ENCODE measurements at places on chromosomes 6 and 20.

DNA sequence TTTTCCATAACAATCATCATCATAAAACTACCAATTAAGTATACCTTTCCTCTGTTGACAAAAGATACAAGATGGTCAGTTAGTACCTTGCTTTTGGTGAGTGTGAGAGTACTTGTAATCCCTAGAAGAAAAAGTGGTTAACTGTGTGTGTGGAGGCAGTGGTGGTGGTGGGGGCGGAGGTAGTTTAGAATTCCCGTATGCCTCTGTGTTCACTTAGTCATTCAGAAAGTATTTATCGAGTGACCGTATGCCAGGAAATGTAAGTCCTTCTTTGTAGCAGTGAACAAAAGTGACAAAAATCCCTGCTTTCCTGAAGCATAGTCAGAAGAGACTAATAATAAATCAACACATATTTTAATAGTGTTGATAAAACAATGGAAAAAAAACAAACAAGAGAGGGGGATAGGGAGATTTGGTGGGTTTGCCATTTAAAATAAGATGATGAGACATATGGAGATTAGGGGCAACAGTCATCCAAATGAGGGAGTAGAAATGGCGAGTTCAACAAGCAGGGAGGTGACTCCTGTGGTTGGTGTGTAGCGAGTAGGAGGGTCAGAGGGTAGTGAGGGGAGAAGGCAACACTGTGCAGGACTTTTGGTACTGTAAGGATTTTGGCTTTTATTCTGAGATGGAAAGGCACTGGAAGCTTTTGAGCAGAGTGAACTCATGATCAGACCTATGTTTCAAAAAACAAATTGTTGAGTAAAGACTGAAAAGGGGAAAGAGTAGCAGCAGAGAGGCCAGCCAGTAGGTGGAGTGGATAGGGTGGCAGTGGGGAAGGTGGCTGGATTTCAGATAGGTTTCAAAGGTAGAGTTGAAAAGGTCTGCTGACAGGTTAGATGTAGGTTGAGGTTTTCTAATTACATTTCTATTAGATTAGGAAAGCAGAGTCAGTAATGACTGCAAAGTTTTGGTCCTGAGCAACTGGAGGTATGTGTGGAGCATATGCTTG, 40.3 kb upstream of the SIM1 start:
- no peak for DNase-seq

- DNase-seq, result no peak
These were observed 86.7 kb downstream of the TRERF1 start for GRCh38 chr6:42365021-42365420.

DNA sequence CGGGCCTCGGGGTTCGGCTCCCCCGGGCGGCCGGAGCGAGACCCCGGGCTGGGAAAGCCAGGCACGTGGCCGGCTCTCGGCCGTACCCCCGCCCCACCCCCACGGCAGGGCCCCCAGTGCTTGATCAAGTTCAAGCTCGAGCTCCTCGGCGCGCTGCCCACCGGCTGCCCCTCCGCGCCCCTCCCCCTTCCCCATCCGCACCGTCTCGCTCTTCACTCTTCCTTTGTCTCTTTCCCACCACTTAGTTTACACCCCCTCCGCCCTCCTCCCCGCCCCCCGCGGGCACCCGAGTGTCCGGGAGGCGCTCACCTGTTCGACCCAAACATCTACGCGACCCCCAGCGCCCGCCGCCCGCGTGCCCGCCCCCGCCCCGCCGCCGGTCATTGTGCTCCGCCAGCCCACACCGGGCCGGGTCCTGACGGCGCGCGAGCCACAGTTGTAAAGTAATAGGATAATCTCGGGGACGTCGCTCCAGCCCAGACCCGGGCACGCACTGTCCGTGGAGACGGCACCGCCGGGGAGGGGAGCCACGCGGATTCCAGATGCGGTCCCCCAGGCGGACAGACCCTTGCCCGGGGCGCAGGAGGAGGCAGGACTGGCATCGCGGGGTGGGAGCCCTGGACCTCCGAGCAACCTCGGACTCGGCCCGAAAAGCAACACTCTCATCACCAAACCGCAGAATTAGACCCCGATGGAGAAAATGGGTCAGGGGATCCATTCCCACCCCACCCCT, 100.7 kb downstream of the NOL4L start:
- DNase-seq, result no peak

DNA sequence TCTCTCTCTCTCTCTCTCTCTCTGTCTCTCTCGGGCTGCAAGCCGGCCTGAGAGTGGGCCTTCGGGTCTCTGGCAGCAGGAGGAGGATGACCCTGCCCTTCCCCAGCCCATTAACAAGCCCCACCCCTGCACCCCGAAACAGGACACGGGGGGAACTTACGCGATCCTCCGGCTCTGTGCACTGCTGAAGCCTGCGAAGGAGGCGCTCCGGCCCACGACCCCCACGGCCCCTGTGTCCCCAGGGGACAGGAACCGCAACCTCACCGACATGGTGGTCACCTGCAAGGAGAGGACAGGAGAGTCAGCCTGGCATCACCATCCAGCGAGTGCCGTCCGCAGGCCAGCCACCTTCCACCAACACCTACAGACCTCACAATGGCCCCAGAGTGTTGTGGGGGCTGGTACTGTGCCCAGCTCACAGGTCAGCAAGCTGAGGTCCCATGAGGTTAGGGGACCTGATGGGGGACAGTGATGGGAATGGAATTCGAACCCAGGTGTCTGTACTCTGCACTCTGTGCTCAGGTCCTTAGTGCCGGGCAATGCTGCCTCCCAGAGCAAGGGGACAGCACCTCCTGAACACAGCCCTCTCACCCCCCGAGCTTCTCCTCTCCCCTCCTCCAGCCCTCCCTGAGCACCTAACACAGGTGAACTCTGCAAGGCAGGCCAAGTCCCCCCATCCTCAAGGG, 60.6 kb downstream of the RIPOR3 start:
- no peak for DNase-seq

- no peak for DNase-seq
These were observed 34.2 kb upstream of the SUPT3H start for GRCh38 chr6:45411959-45412358.

DNA sequence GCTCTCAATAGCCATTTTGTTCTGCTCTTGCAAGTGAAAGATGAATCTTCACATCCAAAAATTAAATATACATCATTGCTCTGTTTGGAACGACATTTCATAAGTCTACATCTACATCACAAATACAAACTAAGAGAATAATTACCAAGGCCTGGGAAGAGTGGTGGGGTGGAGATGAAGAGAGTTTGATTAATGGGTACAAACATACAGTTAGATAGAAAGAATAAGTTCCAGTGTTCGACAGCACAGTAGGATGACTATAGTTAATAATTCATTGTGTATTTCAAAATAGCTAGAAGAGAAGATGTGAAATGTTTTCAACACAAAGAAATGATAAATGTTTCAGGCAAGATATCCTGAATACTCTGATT, 38.0 kb upstream of the CAP2 start:
- DNase-seq, result no peak

DNA sequence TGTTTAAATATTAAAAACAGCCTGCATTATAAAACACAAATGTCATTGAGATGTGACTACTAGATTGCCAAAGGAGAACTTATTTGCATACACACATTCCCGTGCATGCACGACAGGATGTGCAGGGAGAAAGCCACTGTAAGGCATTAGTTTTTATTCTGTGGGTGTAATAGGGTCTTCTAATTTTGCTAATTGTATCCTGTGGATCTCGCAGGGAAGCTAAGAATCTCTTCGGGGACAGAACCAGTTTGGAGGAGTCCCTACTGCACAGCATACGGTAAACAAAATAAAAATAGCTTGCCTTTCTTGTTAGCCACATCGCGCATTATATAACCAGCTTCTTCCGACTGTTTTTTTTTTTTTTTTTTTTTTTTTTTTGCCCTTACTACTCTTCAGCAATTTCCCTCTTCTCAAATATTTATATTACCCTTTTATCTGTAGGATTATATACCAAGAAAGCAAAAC, 2.0 kb downstream of the ATXN1 start:
- DNase-seq, result no peak

DNA sequence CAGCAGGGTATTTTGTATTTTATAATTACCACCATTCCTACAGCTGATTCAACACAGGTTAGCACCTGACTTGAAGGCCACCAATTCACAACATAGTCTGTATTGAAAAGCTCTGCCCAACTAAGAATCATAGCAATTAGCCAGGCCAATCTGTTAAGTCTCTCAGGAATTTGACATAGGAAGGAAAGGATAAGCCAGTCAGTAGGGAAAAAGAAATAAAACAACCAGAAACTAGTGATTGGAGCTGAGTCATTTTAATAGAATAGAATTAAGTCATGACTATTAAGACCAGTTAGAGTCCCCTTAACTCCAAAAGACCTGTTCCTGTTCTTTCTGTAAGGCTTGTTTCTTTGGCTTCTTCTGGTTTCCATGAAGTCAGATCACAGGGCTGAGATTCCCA, 8.1 kb downstream of the RANBP9 start:
- DNase-seq, result no peak

- no peak for DNase-seq
These were observed 55.9 kb upstream of the PSMF1 start for GRCh38 chr20:1062334-1063010.

DNA sequence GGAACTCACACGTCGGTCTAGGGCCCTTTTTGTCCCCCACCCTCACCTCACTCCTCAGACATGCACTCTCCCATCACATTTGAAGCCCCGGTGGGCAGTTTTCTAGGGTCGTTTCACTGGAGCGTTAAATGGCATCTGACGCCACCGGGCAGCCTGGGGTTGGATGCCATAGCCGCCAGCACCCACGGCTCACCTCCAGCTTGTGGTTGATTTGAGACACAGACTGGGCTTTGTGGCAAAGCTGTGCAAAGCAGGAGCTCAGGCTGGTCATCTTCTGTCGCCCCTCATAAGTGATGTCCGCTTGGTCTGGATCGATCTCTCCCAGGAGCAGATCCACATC, 530 bp downstream of the GOPC start:
- no peak for DNase-seq

- no peak for DNase-seq
These were observed 64.9 kb downstream of the LAMA4 start for GRCh38 chr6:112189494-112189893.

DNA sequence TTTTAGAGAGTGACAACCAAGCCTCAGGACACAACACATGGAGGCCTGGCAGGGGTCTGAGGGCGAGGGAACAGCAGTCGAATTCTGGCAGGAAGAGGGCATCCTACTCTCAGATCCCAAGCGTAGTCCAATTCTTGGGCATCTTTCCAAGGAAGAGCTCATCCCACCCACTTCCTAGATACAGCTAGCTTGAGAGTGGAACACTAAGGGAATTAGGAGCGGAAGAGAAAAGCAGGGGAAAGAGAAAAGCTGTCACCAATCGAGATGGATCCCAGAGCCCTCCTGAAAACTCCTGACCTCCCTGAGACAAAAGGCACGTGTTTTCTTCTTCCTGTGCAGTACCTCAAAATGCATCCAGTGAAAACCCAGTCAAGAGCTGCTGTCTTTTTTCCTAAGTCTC, 67.1 kb downstream of the GFOD1 start:
- no peak for DNase-seq

- DNase-seq, result no peak
These were observed 270.3 kb downstream of the SLC24A3 start for GRCh38 chr20:19482726-19483125.

DNA sequence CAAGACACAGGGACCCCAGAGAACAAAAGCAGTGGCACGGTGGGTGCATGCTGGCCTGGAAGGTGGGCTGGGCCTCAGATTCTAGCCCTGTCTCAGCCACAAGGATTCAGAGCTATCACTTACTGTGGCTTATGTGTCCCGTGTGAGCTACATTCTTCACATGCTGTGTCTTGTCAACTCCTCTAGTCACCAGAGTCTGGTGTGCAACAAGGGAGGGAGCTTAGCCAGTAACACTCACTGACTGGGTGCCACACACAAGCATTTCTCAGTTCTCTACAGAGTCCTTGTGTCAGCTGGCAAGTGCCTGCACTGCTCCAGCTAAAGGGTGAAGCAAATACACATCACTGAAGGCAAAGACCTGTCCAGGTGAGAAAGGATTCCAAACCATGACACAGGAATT, 186.9 kb upstream of the CDYL start:
- DNase-seq, result no peak

DNA sequence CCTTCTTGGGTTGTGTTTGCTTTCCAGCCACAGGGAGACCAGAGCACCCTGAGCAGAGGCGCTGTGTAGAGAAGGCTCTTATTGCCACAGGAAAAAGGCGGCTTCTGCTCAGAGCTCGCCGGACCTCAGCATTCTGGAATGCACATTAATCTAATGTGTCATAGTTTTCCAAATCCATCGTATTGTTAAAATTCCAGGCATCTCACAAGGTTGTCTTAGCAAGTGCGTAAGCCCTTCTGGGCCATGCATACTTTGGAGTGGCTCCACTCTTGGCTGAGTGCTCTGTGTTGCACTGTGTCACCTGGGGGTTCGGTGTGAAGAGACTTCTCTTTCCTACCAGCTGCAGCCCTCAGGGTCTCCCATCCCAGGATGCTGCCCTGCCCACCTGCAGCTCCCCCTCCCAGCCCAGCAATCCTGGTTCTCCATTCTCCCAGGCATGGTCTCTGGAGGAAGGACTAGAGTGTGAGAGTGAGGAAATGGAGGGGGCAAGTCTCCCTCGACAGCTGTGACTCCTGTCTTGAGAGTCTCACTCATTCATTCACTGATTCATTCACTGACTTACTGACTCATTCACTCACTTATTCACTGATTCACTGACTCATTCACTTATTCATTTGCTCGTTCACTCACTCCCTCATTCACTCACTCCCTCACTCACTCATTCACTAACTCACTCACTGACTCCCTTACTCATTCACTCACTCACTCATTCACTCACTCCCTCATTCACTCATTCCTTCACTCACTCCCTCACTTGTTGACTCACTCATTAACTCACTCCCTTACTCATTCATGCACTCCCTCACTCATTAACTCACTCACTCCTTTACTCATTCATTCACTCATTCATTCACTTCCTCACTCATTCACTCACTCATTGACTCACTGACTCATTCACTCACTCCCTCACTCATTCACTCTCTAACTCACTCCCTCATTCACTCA, 83.7 kb upstream of the MPC1 start:
- DNase-seq, result no peak

DNA sequence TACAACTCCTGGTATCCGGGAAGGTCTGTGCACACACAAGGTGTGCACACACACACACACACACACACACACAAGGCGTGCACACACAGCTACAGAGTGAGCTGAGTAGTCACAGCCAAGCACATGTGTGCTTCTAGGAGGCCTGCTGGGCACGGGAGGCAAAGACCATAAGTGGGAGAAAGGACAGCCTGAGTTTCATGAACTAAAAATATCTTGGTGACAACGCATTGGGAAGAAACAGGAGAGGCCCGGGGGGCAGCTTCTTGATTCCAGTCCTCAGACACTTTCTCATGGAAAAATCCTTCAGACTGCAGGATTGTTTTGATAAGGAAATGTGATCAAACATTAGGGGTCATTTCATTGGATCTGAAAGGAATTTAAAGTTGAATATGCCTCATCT, 2.6 kb downstream of the TRAF3IP2 start:
- DNase-seq, result no peak

DNA sequence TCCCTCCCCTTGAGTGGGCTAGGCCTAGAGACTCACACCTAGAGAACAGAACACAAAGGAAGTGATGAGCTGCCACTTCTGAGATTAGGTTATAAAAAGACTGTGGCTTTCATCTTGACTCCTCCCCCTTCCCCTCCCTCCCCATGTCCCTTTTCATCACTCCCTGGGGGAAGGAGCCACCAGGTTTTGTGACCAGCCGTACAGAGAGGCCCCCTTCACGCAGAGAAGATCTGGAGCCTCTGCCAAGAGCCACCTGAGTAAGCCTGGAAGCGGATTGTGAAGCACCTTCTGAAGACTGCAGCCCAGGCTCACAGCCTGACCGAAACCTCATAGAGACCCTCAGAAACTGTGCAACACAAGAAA, 118.4 kb upstream of the NXT1 start:
- no peak for DNase-seq
